Femur (tissue), 1 donor: ENCODE measurements at places on chromosomes 2 and 18.

DNA sequence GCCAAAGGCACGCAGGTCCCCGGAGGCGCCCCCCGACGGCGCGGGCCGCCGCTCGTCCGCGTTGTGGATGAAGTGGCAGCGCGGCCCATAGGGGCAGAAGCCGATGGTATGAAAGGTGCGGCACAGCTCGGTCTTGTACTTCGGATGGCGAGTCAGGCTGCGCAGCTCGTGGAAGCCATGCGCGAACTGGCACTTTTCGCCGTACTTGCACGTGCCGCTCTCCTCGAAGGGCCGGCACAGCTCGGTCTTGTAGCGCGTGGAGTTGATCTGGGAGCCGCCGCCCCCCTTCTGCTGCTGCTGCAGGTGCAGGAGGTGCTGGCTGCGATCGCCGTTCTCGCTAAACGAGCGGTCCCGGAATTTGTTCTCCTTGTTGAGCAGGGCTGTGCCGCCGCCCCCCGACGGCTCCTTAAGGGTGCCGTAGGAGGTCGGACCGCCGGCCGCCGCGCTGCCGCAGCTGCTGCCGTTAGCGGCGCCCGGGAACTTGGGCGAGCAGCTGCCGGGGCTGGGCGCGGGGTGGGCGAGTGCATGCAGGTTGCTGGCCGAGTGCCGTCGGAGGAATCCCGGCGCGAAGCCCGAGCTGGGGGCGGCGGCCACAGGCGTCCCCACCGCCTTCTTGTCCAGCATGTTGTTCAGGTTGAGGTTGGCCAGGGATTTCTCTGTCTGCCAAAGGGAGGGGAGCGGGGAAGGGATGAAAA is 1.2 kb downstream of the ZFP36L2 start:
- peak; percentile 74 for DNase-seq

DNA sequence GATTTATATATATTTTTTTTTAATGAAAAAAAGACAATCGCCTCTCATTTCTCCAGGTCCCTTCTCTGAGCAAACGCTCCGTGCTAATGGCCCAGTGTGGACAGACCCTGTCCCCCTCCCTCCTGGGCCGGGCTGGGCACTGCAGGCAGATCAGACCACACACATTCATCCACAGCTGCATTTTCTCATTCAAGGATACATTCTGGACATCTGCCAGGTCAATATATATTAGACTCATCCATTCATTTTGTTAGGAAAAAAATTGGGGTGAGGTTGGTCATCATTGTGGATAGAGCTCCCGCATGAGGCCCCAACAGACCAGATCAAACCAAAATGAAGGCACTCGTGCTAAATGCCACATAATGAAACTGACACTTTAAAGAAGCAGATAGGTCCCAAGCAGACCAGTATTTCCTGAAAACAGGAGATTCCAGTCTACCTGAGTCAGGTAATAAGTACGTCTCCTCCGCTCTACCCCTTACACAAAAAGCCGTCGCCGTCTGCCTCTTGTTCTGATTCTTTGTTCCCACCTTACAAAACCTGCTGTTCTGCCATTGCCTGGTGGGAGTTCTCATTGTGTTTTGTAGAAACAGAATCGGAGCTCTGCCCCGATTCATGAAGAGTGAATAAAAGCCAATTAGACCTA is 15.4 kb upstream of the OTOS start:
- DNase-seq, result no peak

DNA sequence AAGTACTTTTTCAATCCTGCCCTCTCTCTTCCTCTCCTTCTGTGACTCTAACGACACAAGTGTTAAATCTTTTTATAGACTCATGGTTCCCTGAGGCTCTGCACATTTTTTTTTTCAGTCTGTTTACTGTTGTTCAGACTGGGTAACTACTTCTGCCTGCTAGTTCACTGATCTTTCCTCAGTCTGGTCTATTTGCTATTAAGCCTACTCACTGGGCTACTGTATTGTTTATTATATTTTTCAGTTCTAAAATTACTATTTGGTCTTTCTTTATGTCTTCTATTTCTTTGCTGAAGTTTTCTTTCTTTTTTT is 21.3 kb downstream of the PPP3R1 start:
- no peak for DNase-seq

DNA sequence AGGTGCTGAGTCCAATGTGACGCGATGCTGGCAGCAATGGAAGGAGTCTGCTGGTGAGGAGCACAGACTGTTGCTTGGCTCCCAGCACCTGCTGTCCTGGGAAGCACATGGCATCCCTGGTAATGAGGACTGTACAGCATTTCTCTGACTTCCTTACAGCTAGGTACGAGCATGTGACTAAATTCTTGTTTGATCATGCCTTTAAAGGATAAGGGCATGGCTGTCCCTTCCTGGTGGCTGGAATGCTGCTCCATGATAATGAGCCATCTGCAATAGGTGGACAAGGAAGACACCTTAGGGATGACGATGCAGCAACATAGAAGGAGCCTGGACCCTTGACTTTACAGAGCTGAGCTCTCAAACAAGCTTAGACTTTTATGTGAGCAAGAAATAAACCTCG is 278.0 kb upstream of the SPRED2 start:
- DNase-seq, result no peak

DNA sequence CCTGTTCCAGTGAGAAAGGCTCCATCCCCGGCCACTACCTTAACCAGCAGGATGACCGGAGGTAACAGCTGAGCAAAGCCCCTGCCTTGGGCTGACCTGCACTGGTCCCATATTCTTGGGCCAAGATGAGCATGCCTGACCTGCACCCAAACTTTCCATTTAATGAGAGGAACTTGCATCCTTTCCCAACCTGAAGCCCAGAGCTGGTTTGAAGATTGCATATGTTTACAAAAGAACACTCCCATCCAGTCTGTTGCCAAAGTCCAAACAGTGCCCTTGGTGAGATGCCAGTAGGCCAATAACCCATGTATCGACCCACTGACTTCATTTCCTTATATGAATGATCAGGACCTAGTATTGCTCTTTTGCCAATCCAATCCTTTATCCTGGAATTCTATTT is 5.5 kb upstream of the NPAS2 start:
- DNase-seq, result no peak

DNA sequence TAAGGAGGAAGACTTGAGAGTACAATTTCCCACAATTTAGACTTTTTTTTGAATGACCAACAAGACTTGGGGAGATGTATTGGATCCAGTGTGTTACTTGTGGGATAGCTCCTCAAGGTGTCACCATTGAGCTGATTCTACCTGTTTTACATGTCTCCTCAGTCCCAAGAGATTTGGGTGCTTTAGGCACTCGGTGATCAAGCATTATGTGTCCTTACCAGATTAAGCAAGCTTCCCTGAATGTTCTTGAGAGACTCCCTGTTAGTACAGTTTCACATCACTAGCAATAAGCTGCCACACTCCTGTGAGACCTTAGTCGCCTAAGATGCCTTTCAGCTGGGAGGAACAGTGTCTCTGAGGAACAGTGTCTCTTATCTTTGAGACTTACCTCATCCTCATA is 384.3 kb upstream of the SYT4 start:
- DNase-seq, result no peak

- no peak for DNase-seq
These were observed 40.3 kb upstream of the SCG2 start for GRCh38 chr2:223642506-223642905.

- no peak for DNase-seq
These were observed 1.6 kb downstream of the TXNL4A start for GRCh38 chr18:79986726-79987125.

GRCh38 chr2:101622210-101623030 is 75.1 kb upstream of the MAP4K4 start:
- DNase-seq, result no peak

GRCh38 chr2:238449909-238450417 is 23.2 kb downstream of the ASB1 start:
- DNase-seq, result no peak

- DNase-seq, result no peak
These were observed 40.4 kb upstream of the ATIC start for GRCh38 chr2:215271446-215271845.

- no peak for DNase-seq
These were observed 36.0 kb downstream of the TTC27 start for GRCh38 chr2:32663864-32664263.

GRCh38 chr2:85181134-85181631 is 48.0 kb downstream of the TCF7L1 start:
- no peak for DNase-seq

- no peak for DNase-seq
These were observed 49.0 kb downstream of the CDK15 start for GRCh38 chr2:201855356-201855755.

GRCh38 chr2:71716697-71717624 is 263.6 kb downstream of the DYSF start:
- peak; percentile 89 for DNase-seq

DNA sequence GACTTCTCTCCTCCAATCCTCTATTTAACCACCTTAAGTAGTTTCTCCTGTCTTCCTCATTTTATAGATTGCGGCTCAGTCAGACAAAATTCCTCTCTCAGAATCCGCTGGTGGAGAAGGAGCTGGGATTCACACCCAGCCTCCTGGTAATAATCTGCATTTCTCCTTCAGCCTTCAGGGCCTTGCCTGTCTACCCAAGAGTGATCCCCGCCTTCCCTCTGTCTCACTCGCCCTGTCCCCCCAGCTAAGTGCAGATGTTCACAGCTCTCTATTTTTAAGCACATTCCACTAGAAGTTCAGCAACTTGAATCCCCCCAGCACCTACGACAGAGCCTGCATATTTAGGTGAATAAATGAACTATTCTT is 212.5 kb upstream of the HAAO start:
- peak; percentile 15 for DNase-seq

- no peak for DNase-seq
These were observed 65.8 kb downstream of the THNSL2 start for GRCh38 chr2:88235987-88236386.

DNA sequence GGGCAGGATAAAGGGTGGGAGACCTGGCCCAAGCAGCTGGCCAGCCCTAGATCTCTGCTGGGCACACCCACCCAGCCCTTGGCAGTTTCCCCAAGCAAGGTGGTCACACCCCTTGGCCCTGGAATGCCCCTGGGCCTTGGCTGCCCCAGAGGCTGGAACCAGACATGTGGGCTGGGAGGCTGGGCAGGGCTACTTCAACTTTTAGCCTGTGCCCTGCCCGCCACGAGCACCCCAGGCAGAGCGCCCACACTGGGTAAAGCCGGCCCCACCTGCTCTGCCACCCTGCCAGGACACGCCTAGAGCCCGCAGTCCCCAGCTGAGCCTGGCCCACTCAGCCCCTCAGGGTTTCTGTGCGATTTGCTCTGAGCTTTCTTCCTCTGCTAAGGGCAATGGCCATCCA is 119.7 kb upstream of the SMAD2 start:
- peak; percentile 51 for DNase-seq

DNA sequence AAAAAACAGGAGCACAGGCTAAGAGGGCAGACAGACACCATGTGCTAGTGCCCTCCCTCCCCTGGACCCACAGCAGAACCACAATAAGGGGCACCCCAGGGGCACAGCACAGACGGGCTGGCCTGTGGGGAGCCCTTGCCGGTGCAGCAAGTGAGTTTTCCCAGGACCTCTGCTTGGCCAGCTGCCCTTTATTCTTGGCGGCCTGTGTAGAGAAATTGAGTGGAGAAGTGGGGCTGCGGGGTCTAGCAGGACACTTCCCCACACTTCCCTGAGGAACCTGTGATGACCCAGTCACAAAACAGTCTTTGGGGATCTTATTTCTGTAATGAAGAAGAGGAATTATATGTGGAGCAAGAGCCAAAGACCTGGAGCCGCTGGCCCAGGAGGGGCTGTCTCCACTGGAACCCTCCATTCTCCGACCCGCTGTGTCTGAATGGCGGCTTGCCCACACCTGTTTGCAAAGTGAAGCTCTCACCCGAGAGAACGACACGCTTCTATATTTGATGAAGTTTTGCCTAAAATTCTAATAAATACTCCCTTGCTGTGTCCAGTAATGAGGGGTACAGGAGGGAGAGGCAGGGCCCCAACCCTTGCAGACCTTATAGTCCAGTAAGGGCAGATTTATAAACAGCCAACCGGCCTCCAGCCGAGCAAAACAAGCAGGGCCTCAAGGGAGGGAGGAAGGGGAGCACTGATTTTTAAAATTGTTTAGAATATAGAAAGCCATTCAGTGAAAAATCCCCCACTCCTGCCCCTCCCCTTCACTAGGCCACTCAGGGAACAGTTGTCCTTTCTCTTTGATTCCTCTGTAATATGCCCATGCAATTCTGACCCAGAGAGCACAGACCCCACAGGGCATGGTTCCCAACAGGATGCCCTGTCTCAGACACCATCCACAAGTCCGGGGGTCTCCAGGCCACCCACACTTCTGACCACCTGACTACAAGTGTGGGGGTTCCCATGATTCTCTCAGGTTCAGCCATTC is 44.7 kb upstream of the SNED1 start:
- DNase-seq, result peak; percentile 15

GRCh38 chr18:27520401-27520800 is 335.3 kb upstream of the CHST9 start:
- no peak for DNase-seq
